ENCODE measurements at places on chromosomes 3 and 15.

DNA sequence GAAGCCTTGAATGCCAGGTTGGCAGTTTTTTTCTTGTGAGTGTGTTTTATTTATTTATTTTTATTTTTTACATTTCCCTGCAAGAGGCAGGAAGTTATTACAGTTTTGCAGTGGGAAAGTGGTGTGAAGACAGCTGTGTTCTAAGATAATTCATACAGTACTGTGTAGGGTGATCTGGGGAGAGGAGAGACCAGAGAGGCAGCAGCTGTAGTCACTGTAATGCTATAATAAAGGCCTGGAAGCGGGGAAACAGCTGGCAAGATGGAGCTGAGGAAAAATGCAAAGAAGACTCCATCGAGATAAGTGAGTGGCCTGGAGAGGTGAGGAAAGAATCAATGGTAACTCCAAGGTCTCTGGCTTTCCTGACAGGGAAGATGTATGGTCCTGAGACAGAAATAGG, 23.1 kb downstream of the CNTN3 start:
- DNase-seq = no peak

GRCh38 chr3:60801307-60801706, 449.9 kb downstream of the FHIT start:
- DNase-seq = no peak

- no peak for DNase-seq
Measured at GRCh38 chr15:85542895-85543331, 162.5 kb downstream of the AKAP13 start.

- no peak for DNase-seq
Measured at GRCh38 chr3:13566769-13567310, 17.9 kb downstream of the FBLN2 start.

DNA sequence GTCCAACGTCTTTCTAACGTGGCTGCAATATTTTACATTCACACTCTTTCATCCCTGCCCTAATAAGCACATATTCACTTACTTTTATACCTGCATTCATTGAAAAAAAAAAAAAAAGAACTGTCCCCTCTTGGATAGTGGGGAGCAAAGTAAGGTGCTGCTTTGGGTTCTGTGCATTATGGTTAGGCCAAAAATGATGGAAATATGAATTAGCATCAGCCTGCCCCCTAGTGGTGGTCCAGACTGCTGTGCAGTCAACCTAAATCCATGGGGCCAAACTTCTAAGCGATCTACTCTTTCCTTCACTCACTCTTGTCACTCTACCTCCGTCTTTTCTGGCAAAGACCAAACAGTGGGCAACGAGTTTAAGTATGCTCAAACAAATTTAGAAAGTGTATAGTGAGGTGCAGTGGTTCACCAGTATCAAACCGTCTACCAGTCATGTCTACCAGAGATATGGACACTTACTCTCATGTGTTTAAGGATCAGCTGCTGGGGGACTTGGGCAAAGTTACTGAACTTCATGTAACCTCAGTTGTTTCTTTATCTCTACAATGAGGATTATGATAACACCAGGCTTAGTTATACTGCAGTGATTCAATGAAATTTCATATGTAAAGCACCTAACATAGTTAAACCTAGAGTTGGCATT, 61.5 kb upstream of the GRM7 start:
- no peak for DNase-seq

DNA sequence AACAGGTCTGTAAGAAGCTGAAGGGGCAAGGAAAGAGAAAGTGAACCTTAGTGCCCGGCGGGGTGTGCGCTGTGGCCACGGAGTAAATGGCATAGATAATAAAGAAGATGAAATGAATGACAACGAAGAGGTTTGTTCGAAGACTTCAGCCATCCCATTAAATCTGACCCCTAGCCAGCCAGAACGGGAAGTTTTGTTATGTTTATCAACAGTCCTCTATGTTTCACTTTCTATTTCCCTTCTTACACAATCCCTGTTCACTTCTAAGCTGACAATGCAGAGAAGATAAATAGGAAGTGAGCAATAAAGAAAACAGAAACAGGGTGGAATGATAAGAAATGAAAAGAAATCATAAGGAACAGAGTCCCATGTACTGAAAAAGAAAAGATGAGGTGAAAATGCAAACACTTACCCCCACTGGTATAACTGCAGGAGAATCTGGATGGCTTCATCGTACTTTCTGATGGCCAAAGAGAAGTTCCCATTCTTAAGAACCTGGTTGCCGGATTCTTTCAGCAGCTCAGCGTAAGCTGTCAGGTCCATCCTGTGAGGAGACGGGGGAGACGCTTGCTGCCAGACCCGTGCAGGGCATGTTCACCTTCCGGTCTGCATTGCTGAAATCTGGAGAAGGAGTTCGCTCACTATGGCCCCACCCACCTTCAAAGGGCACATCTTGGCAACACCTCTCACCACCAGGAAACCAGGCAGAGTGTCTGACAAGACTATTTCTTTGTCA, 36.8 kb downstream of the TRANK1 start:
- DNase-seq = peak; percentile 30

Data from stimulated activated CD4-positive, alpha-beta T cell treated with anti-CD3 and anti-CD28 coated beads, Interleukin-1b, Interleukin-23, amount 100 ng/mL, for 4 hours (primary cell).